ENCODE measurements at places on chromosomes 11 and 22.

GRCh38 chr11:93000511-93001476 is 31.3 kb downstream of the MTNR1B start:
- DNase-seq = no peak

- no peak for DNase-seq
These were observed 13.4 kb downstream of the IL18 start for GRCh38 chr11:112150517-112150916.

DNA sequence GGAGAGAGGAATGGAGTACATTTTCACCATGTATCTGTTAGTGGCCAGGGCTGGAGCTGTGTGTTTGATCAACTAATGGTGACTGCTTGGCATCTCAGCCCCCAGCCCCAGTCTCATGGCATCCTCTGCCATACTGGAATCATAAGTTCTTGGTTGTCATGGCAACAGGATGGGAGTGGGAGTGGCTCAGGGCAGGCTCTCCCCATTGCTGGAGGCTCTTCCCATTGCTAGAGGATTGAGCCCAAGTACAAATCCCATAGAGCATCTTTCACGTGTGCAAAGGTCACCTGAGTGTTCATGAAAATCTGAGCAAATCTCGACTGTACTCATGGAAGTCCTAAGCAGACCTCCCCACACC is 14.9 kb downstream of the DNAJB13 start:
- no peak for DNase-seq

- no peak for DNase-seq
These were observed 28.2 kb downstream of the SLC22A12 start for GRCh38 chr11:64619196-64619595.

DNA sequence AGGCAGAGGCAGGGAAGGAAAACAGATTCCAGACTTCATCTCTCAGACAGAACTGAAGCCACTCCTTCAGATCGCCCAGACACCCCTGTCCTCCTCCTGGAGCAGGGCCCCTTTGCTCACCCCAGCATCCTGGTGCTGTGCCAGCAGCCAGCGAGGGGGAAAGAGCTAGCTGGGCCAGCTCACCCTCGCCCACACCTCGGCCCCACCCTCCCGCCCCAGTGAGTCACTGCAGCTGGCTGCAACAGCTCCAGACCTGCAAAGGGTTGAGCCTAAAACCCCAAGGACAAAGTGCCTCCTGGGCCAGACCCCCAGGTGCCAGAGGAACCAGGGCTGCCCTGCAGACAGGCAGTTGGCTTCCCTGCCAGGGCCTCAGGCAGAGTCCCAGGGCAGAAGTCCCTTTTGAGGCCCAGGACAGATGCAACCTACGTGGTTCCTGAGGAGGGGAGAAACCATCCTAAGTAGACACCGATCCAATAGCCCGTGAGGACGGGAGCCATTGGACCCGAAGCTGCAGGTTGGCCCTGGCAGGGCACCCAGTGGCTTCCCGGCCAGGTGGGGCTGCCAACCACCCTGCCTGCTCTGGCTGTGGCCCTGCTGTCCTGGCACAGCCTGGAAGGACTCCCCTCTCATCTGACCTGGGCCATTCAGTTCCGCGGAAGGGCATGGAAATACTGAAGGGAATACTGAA is 7.2 kb downstream of the AHNAK start:
- DNase-seq = no peak

DNA sequence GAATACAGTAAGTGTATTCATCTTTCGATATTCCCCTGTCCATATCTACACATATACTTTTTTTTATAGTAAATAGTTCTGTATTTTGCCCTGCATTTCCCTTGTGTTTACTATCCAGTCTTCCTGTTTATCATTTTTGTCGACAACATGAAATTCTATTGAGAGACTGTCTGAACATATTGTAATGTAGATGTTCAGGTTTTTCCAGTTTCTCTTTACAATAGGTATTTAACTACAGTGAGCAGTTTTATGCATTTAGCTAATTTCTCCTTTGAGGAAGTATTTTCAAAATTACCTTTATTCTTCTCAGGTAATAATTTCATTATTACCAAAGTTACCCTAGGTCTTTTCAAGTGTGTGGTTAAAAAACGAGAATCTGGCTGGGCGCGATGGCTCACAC is 16.7 kb downstream of the PIK3IP1 start:
- no peak for DNase-seq

DNA sequence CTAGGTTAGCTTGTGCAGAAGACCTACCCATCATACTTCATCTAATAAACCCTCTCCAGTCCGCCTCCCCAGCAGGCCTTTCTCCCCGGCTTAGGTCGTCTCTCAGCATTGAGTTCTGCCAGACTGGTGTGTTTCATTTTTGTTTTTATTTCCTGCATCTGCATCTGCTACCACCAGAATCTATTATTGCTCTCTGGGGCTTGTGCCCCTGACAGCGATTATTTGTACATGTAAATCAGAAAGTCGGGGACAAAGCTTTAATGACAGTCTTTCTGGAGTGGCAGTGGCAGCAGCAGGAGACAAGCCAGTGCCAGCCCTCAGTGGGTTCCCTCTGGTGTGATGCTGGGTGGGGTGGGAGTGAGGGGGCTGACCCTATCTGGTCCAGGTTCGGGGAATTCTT is 127.5 kb downstream of the PKNOX2 start:
- DNase-seq = no peak

- no peak for DNase-seq
These were observed 15.0 kb downstream of the TSPO start for GRCh38 chr22:43166132-43166930.

GRCh38 chr11:48099916-48100446 is 116.6 kb upstream of the OR4B1 start:
- no peak for DNase-seq

GRCh38 chr11:78786086-78786485 is 211.4 kb upstream of the NARS2 start:
- DNase-seq = no peak

DNA sequence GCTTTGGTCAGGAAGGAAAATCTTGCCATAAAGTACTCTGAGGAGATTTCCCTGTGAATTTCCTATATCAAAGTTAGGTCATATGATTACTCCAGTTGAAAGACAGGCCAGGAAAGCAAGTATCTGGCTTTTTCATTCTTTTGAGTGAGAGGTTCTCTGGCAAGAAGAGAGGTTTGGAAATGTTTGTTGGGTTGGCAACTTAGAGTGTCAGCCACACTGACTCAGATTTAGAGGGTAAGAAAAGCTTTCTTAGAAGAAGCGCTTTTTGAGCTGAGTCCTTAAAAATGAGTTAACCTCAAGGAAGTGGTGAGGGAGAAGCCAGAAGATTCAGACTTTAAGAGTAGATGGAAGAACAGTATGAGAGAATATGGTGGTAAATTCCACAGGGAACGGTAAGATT is 86.1 kb upstream of the BDNF start:
- DNase-seq = no peak

DNA sequence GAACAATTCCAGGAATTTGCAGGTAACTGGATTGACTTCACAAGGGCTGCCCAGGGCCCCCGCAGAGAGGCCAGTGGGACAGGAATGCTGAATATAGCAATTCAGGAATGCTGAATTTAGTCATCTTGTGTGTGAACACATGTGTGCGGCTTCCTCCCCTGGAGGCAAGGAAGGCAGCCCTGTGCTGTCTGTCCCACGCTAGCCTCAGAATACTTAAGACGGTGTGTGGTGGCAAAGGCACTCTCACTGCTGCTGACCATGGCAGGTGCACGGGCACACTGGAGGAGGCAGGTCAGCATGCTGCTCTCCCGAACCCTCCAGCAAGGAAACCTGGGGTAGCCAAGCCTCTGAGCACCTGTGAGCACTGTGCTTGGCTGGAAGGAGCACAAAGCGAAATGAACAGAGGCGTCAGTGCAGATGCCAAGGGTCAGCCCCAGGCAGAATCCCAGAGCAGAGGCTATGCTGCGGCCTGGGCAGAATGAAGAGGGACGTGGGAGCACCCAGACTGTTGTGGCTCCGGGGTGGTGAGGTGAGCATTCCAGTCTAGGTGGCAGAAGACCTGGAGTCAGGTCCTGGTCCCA is 2.7 kb downstream of the GNAZ start:
- no peak for DNase-seq

DNA sequence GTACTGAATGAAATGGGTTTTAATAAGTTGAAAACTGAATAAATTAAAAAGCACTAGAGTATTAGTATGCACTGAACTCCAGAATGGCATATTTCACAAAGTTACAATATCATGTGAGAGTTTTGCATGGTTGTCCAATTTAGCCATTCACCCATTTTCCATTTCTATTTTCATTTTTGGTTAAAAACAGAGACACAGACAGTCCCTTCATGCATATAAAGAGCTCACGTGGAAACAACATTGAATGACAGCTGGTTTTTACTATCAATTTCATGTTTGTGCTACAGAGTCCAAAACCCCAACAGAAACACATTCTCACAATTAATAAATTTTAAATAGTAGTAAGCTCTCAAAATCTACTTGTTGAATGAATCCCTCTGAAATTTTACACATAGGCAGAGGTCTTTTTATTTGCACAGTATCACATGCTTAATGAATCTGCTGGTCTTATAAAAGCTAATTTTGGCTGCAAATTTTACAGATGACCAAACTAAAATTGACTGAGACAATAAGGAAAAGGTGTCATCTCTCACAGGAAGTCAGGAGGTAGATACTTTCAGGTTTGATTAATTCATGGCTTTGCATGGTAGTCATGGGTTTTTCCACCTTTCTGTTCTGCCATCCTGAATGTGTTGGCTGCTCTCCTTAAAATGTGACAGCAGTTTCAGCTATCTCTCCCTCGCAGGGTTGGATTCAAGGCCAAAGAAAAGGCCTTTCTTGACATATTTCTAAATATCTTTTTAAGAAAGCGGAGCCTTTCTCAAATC is 20.6 kb upstream of the DDI1 start:
- no peak for DNase-seq

GRCh38 chr11:97965849-97966646 is 1054.7 kb upstream of the CNTN5 start:
- DNase-seq = no peak

GRCh38 chr11:2193099-2193887 is 21.7 kb upstream of the TH start:
- DNase-seq = no peak

GRCh38 chr11:12705874-12706273 is 31.7 kb downstream of the TEAD1 start:
- no peak for DNase-seq

GRCh38 chr11:69803604-69804218 is 15.5 kb downstream of the FGF3 start:
- no peak for DNase-seq

DNA sequence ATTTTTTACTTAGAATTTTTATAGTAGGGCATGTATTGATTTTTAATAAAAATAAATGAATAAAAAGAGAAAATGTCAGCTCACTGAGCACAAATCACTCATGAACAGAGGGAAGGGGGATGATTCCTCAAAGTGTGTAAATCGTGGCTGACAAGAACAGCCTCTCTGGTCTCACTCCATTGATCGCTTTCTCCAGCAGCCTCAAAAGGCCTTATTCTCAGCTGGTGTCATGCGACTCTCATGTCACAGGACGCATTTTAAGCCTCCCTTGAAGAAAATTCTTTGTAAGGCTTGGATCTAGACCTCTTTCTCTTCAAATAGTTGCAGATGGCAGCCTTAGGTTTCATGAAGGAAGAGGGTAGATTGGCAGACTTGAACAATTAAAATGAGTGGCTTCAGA is 33.9 kb upstream of the SLC5A12 start:
- no peak for DNase-seq

Data from hindlimb muscle (tissue), 1 donor.